ENCODE measurements at places on chromosomes 13 and 19.

DNA sequence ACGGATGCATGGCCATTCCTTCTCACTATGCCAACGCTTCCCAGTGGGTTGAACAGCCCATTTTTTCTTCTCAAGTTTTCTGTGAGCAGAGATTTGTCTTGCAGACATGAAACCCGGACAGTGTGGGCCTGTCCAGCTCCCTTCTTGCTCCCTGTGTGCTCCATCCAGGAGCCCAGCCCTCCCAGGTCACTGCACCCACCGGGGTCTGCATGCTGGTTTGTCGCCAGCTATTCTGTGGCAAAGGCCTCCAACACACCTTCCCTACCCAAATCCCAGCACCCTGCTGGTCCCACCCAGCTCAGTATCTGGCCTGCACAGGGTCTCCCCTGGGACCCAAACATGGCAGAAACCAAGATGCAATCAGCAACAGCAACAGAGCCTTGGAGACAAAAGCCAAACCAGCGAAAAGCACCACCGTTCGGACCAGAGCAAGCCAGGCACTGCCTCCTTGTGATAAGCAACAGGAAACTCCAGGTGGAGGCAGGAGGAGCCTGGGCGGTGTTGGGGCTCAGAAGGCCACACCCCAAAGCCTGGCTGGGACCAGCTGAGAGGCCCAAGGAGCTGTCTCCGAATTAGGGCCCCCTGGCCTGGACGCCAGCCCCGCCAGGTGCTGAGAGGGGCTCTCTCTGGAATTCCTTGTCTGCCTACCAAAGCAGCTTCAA, 12.2 kb upstream of the SPACA7 start:
- no peak for DNase-seq

- DNase-seq: peak; percentile 100
Observed at GRCh38 chr19:3505598-3506383, at the start of gene FZR1. Gene FZR1 (plus strand): TSS chr19:3506311. CDS start chr19:3522990, 16,679 bp downstream.

GRCh38 chr13:93861818-93862217, 617.7 kb downstream of the DCT start:
- no peak for DNase-seq

GRCh38 chr19:46442808-46443450, 14.2 kb upstream of the PNMA8C start:
- DNase-seq: no peak

DNA sequence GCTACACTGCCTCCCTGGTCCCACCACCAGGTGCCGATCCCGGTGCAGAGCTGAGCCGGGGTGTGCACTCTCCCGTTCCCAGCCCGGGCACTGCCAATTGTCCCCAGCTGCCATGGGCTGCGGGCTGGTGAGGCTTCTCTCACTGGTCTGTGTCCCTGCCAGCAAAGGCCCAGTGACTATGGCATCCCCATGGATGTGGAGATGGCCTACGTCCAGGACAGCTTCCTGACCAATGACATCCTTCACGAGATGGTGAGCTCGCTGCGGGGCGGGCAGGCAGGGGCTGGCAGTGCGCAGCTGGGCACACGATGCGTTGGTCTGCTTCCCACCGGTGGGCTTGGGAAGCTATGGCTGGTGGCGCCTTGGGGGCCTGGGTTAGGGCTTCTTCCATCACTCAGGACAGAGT, 14.6 kb downstream of the MPND start:
- DNase-seq: no peak

DNA sequence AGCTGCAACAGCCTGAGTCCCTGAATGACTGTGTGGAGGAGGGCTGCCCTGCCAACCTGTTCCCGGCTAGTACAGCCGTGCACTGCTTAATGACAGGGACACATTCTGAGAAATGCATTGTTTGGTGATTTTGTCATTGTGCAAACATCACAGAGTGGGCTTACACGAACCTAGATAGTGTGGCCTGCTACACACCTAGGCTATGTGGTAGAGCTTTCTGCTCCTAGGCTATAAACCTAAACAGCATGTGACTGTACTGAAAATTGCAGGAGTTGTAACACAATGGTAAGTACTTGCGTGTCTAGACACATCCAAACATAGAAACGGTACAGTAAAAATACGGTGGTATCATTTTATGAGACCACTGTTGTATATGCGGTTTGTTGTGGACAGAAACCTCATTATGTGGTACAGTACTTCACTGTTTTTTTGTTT, 35.0 kb downstream of the VASP start:
- DNase-seq: no peak

All from GM06990 (cell line).